ENCODE measurements at places on chromosomes 5 and 9. TPM values are rescaled to one million over a fixed set of nuclear protein-coding genes. Genes with fewer than 3 reads are reported as not detected.

- DNase-seq: no peak
Observed at GRCh38 chr5:16616536-16617273, at the start of gene RETREG1. TSS of gene RETREG1 (minus strand) at chr5:16616997. CDS start at chr5:16616971, 26 bp downstream.

The ZNG1C gene
- 21.0 TPM for total RNA-seq

The HACD4 gene
- 4.8 TPM for total RNA-seq

DNA sequence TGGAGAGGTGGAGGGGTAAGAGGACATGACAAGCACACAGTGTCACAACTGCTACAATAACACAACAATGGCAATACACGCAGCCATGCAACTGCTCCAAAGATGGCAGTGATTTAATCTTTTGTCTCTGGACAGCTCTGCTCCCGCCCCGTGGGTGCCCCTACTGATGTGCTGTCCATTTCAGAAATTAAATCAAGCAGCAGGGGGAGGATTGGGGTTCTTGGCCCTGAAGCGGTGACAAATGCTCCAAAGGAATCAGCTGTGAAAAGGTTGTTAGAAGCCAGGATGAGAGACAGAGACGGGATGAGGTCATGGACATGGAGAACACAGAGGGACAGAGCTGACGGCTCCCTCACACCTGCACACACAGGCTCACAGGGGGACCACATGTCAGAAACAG is 22.6 kb downstream of the CNTFR start:
- no peak for DNase-seq
